RPMI7951 (cell line): ENCODE measurements at places on chromosomes 7 and 10. TPM values are rescaled to one million over a fixed set of nuclear protein-coding genes. Genes with fewer than 3 reads are reported as not detected.
A peak's percentile ranks its signal among the peaks of the same experiment; 100 is the strongest.

GRCh38 chr10:30435073-30435422, 1.1 kb downstream of the MAP3K8 start:
- DNase-seq = peak; percentile 55

Gene CREB5
- total RNA-seq = 2.9 and 3.8 TPM in 2 replicates

DNA sequence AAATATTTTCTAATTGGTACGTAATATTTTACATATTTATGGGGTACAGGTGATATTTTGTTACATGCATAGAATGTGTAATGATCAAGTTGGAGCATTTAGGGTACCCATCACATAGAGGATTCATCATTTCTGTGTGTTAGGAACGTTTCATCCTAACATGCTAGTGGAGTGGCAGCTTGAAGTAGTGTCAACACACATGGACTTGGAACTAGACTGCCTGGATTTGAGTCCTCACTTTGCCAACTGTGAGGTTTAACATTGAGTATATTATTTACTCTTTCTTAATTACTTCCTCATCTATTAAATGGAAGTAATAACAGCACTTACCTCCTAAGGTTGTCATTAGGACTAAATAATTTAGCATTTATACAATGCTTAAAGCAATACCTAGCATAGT, 241.9 kb downstream of the PLXDC2 start:
- no peak for DNase-seq

GRCh38 chr10:47248386-47249090, 51.5 kb upstream of the GDF10 start:
- no peak for DNase-seq

DNA sequence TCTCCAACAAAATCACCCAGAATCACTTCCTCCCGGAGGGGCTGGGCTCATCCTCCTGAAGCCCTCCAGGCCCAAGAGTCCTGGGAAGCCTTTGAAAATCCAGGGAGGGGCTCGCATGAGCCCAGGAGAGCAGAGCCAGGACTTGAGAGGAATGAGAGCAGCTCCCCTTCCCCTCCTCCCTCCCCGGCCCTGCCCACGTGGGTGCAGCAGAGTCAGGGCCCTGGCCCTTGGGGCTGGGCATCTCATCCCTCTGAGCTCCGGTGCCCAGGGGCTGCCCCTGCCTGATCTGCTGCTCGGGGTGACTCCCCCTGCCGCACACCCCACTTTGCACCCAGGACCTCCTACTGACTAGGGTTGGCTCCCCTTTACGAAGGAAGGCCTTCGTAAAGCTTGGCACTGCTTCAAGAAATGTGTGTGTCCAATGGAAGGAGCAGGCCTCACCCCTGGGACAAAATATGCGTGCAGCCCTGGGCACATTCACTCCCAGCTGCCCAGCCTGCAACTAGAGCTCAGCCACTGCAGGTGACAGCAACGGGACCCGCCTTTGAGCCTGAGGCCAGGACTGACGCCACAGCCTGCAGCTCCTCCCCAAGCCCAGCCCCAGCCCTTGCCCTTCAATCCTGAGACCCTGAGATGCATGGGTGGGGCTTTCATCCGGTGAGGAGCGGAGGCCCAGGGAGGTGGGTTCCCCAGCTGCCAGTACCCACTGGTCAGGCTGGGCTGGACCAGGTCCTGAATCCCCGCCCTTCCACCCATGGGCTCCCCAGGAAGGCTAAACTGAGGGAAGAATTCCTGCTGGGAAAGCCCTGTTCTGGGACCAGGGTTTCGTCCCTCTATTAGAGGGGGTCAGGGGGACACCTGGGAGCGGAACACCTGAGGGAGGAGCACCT, 21.8 kb downstream of the PWWP2B start:
- DNase-seq = peak; percentile 70

Gene SPAG6
- total RNA-seq = not detected in 2 replicates

Gene HSPA12A
- total RNA-seq = 3.0 and 3.1 TPM in 2 replicates
